ENCODE measurements at places on chromosomes 3 and 15. TPM values are rescaled to one million over a fixed set of nuclear protein-coding genes. Genes with fewer than 3 reads are reported as not detected.

DNA sequence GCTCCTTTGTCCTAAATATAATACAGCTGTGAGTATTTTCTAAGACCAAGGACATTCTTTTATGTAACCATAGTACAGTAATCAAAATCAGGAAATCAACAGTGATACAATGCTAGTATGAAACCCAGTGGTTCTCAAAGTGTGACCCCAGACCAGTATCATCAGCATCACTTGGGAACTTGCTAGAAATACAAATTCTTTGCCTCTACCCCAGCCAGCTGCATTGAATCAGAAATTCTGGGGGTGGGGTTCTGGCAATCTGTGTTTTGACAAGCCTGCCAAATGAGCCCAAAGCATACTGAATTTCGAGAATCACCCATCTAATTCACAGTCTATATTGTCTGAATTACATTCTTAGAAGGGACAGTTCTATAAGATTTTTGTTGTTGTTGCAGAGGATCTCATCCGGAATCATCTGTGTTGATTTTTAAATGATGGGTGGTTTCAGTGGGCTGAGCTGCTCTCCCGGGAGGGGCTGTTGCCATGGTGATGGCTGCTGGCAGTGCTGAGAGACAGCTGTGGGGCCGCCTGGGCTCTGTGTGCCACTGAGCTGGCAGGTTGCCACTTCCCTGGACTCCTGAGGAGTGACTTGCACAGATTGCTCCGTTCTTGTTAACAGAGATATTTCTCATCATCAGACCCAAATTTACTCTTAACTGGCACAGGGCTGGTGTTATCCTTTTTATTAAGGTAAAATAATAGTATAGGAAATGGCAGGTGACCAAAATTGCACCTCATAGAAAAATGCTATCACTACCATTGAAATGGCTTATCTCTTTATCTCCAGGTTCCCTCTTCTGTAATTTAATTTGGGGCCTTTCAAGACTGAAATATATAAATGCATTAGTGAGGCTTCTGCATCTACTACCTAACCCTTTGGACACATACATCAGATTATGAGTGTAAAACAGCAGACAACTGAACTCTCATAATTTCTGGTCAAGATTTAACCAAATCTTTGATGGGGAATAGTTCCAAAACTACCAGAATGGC, 56.5 kb downstream of the NEK11 start:
- no peaks in the 10 kb centered on the region for H3K27me3 ChIP-seq
- H3K27ac ChIP-seq = no peak overlapping the region
- H3K4me1 ChIP-seq = no peaks in the 10 kb centered on the region
- peak; percentile 1 for DNase-seq
- no peaks in the 10 kb centered on the region for H3K36me3 ChIP-seq

- no peaks in the 10 kb centered on the region for H3K27me3 ChIP-seq
- H3K4me3 ChIP-seq = no peak overlapping the region
- DNase-seq = no peak
- peaks cover 11% of the 10 kb centered on the region for H3K4me1 ChIP-seq
- H3K27ac ChIP-seq = no peak overlapping the region
- H3K36me3 ChIP-seq = no peaks in the 10 kb centered on the region
These were observed 60.7 kb downstream of the IMPG2 start for GRCh38 chr3:101259485-101260341.

DNA sequence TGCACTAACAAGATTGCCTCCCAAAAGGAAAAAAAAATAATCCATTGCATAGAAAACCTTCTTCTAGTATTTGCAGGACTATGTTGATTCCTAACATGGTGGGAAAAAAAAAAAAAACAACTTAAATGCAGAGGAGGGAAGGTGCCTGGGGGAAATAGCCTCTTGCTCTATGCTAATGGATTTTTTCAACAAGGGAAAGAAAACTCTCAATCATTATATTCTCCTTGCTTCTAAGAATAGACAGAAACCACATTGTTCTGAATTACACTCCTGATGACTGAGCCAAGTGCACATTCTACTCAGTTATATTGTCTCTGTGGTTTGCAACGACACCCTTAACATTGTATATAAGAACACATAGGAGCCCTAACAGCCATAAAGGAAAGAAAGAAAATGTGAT, 760.2 kb downstream of the NAALADL2 start:
- H3K4me3 ChIP-seq = no peak overlapping the region
- no peak overlapping the region for H3K27ac ChIP-seq
- no peaks in the 10 kb centered on the region for H3K27me3 ChIP-seq

- H3K4me3 ChIP-seq = no peak overlapping the region
- DNase-seq = peak; percentile 68
- no peaks in the 10 kb centered on the region for H3K27me3 ChIP-seq
- no peak overlapping the region for H3K27ac ChIP-seq
- peaks cover 6% of the 10 kb centered on the region for H3K4me1 ChIP-seq
These were observed 8.3 kb upstream of the NR2E3 start for GRCh38 chr15:71801935-71802655.

DNA sequence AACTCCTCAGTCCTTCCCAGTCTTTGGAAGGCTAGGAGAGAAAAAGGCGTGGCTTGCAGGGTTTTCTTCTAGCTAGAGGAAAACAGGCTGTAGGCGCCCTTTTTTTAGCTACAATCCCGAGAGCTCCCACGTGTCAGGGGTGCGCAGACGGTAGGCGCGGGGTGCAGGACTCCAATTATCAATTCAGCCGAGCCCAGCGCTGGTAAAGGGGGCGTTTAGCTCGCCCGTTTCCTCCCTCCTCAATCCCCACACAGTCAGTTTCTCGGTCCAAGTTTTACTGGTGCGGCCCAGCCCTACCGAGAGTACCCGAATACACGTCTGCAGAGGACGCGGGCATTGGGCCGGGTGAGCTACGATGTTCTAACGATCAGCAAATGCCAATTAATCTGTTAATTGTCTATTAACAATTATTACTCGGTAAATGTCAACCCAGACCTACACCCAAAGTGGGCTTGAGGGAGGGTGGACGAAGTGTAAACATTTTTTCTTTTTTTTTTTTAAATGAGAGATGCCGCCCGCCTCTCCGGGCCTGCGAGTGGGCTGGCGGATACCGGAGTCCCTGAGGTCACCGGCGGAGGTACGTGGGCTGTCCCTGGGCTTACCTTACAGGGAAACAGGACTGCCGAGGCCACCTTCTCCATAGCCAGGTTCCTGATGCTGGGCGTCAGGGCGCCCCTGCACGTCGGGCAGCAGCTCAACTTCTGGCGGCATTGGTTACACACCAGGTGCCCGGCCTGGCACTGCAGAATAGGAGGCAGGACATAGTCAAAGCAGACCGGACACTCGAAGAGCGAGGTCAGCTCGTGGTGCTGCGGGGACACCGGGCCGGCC, 923 bp downstream of the SIAH2 start:
- H3K27me3 ChIP-seq = no peaks in the 10 kb centered on the region
- peaks cover 5% of the 10 kb centered on the region for H3K36me3 ChIP-seq
- H3K27ac ChIP-seq = peak overlapping the region; percentile 89

GRCh38 chr3:82743196-82743595, 981.8 kb upstream of the GBE1 start:
- no peaks in the 10 kb centered on the region for H3K4me1 ChIP-seq
- H3K4me3 ChIP-seq = no peak overlapping the region
- no peaks in the 10 kb centered on the region for H3K27me3 ChIP-seq
- H3K27ac ChIP-seq = no peak overlapping the region
- DNase-seq = no peak
- no peaks in the 10 kb centered on the region for H3K36me3 ChIP-seq

GRCh38 chr3:45776301-45776595, 20.1 kb downstream of the SLC6A20 start:
- H3K36me3 ChIP-seq = no peaks in the 10 kb centered on the region
- no peak overlapping the region for H3K27ac ChIP-seq
- no peak for DNase-seq

Gene CCDC13
- 0.72 TPM for total RNA-seq

Gene GOLGA6L9
- total RNA-seq = 1.8 TPM

All from osteoblast (primary cell).